ENCODE measurements at places on chromosomes 16 and 17.

DNA sequence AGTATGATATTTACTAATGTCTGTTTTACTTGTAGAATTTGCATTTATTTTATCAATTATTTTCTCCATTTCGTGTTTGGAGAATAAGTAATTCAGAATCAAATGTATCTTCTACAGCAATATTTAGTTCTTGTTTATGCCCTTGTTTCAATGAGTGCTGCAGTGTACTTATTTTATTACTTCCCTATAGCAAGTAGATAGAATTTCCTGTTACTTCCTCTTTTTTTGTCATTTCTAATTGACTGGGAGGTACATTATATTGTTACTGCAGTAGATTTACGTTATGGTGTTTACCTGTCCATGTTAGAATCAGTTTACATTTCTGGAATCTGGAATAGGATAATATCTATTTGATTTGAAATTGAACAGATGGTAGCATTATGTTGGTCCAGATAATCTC, 71.2 kb downstream of the OMG start:
- DNase-seq, result peak; percentile 58

GRCh38 chr17:71380535-71380934, 740.3 kb upstream of the SOX9 start:
- DNase-seq, result no peak

DNA sequence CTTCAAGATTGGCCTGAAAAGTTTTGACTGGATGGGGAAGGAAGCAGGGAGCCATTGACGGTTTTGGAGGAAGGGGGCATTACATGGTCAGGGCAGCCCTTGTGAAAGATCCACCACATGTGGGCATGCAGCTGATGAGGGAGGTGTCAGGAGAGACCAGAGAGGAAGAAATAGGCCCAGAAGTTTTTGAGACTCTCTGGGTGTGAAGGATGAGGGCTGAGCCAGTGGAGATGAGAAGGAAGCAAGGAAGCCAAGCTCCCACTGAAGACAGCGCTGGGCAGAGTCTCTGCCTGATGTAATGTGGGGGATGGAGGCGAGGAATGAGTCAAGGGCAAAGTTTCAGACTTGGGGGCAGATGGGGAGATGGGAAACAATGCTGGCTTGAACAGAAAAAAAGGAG, 530 bp downstream of the CCL17 start:
- DNase-seq, result peak; percentile 42

DNA sequence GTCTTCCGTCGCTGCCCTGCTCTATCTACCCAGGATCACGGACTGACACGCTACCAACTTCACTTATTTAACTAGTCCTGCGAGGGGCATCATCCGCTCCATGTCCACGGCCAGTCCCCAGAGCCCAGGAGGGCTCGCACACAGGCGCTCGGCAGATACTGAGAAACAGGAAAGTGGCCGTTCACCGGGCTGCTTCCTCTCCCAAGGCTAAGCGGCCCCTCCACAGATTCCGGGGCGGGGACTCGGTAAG, 388 bp downstream of the OXLD1 start:
- DNase-seq, result peak; percentile 31

GRCh38 chr16:2473999-2474876, 689 bp upstream of the TBC1D24 start:
- DNase-seq, result peak; percentile 87

DNA sequence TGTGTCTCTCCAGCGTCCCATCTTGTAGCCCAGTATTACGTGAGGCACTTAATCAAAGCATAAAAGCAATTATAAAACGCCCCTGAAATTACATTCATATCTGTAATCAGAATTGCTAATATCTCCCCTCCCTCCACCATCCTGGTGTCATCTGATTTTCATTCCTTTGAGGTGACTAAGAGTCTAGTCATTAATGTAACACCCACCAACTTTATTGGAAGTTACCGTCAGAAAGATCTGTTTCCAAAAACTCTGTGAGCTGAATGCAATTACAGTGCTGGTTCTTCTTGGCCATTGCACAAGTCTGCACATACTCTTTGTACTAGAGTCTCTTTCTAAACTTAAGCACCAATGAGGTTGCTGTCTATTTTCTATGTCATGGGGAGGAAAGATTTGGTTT, 12.5 kb upstream of the MAF start:
- no peak for DNase-seq

- no peak for DNase-seq
These were observed 806.2 kb upstream of the EEF2KMT start for GRCh38 chr16:5903832-5904231.

GRCh38 chr17:45729294-45729907, 54.7 kb upstream of the CRHR1 start:
- DNase-seq, result no peak

- peak; percentile 50 for DNase-seq
These were observed 38.9 kb downstream of the PLCG2 start for GRCh38 chr16:81817789-81818567.

DNA sequence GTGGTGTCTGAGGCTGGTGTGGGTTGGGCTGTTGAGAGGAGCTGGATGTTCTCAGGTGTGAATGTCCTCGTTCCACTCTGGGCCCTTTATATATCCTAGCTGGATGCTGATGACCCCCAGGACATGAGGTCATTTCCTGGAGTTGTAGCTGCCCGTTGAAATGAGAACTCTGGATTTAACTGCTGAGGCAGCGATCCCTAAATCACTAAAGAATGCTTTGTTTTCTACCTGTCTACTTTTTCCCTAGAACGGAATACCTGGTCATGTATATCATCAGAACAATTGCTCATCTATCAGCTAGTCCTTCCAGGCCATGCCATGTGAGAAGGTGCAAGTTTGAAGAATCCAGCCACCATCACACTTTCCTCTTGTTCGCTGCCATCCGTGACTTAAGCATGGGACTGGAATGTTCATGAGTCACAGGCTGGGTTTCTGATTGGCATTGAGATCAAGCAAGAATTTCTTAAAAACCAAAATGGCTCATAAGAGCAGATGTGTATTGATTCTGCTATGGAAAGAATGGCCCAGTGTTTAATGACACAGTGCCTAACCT, at the start of gene KRTAP2-3:
TSS of gene KRTAP2-3 (minus strand) at position 63 of the 553 bp plus-strand sequence. CDS start 64 bp downstream, outside the sequence.
- no peak for DNase-seq

DNA sequence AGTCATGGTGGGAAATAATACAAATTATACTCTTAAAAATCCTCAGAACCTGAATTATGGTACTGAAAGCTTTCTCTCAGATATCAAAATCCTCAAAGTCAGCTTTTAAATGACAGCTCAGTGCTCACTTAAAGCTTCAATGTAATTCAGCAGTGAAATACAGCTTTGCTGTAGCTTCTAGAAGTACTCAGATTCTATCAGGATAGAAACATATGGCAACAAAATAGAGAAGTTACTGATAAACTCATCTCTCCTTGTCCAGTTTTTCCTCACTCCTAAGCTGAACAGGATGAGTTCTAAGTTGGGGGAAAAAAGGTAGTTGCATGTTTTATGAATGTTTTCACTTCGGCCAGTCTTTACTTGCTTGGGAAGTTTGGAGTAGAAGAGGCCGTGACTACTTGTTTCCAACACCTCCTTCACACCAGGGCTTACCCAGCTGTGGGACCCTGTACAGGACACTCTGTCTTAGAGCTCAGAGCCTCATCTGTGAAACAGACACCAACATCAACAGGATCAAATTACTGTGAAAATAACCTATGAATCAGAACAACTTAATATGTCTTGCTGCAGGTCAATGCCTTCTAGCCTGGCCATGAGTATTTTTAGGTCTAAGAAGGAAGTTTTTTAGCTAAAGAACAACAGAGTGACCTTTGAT, 30.2 kb downstream of the OGFOD1 start:
- DNase-seq, result no peak

DNA sequence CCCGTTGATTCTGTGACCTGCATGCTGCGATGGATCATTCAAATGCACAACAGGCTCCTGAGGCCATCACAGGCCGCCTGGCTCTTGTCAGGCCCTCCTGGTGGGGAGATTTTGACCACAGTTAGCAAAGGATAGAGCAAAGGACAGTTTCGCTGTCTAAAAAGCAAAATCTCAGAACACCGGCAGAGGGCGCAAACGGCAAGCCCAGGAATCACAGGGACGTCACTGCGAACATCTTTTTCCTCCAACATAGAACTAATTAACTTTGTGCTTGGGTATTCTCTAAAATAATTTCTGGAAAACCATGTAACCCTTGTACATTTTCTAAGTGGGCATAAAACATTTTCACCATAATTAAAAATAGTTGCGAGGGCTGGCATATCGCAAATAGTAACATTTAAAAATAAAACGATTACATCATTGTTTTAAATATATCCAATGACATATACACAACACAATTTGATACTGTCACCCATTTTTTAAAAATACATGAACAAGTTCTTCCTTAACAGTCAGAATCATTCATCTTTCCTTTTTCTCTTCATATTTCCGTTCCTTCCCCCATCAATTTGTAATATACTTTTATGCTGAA, 19.7 kb upstream of the SLC47A1 start:
- DNase-seq, result peak; percentile 81

DNA sequence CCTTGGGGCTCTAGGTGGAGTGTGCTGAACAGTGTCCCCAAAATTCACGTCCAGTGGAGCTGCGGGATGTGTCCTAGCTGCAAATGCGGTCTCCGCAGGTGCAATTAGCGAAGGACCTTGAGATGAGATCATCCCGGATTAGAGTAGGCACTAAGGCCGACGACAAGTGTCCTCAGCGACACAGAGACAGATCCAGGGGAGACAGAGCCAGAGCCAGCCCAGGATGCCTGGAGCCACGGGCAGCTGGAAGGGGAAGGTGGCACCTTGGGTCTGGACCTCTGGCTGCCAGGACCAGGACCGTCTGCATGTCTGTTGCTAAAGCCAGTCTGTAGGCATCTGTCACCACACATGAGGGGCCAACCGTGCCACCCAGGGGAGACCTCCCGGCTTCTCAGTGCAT, 24.5 kb downstream of the SLC7A5 start:
- no peak for DNase-seq

- DNase-seq, result no peak
These were observed 192.2 kb upstream of the WSCD1 start for GRCh38 chr17:5877948-5878347.

DNA sequence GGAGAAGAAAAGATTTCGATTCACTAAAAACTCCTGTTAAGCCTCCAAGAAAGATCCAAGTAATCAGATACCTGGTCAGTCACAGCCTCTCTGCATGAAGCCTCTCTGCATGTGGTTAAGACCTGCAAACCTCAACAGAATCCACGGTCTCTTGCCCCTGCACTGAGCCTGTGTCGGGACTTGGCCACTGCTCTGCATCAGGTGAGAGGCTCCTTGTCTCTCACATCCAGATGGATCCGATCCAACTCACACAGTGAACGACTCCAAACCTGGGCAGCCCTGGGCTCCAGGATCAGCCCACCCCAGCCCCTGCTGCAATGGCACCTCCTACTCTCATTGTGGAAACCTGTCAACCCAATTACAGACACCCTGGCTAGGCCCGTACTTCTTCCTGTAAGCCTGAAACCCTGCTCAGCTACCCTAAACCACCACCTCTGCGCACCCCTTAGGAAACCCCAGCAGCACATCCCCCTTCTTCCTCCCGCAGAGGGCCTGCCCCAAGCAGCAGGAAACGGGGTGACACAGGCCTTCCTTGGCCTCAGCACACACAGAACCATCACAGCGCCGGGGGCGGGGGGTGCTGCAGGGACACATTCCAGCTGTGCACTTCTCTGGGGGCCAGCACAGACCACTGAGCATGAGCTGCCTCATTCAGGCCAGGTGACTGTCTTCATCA, 129.5 kb downstream of the ANKRD11 start:
- peak; percentile 64 for DNase-seq

GRCh38 chr16:77931058-77931457, 91.3 kb upstream of the CLEC3A start:
- DNase-seq, result no peak

DNA sequence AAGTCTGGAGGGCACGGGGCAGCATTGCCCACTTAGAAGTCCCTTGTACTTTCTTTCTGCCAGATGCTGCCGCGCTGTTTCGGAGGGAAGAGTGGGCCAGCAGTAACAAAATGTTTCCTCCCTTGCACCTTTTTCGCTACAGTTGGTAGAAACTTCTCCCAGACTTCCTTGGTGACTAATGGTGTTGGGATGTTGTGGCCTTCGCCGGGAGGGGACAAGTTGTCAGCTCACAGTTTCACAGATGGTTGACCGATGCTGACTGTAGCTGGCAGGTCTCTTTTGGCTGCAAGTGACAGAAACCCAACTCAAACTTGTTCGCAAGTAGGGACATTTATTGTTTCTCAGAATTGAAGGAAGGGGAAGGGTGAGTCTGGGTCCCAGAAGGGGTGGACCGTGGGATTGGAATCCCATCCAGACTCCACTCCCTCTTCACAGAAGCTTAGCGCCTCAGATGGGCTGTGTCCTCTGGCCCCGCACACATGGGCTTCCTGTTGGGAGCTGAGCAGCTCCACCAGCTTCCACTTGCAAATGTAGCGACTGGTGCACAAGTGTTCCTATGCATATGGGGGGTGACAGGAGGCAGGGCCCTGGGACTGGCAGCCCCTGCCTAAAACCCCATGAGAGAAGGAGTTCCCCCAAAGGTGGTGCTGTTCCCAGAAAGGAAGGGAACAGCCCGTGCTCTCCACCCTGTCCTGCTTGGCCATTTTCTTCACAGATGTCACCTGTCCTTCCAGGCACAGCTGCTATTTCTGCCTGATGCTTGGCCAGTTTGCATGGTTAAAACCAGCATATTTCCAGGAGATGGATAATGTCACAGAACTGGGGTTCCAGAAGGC, 30.9 kb upstream of the RPRML start:
- no peak for DNase-seq

- peak; percentile 40 for DNase-seq
These were observed 66.0 kb upstream of the ZNF423 start for GRCh38 chr16:49921791-49922456.

DNA sequence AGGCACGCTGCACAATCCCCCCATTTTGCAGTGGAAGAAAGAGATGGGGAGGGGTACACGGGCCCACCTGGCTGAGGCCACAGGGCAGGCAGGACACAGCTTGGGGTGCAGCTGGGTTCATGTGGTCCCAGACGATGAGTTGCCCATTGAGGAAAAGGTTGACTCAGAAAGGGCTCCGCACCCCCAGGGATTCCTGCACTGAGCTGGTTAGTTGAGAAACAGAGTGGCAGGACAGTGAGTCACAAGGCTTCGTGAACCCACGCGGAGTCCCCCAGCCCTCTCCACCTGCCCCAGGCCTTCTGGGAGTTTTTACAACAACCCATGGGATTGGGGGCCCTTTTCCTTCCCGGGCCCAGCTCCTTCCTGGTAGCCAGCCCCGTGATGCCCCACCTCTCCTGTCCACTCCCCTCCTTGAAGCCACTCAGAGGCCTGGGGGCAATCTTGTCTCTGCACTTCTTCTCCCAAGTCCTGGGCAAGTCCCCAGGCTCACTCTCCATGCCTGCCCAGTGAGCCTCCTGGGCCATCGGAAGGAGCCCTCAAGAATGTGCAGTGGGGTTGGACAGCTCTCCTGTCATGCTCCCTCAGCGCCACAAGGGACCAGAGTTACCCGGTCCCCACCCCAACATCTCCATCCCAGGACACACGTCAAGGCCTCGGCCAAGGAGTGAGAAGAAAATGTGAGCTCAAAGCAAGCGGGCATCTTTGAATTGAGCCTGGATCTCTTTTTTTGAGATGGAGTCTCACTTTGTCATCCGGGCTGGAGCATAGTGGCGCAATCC, 251.2 kb downstream of the PARN start:
- DNase-seq, result no peak
